ENCODE measurements at places on chromosomes 12 and 14. TPM values are rescaled to one million over a fixed set of nuclear protein-coding genes. Genes with fewer than 3 reads are reported as not detected.
A peak's percentile ranks its signal among the peaks of the same experiment; 100 is the strongest.

DNA sequence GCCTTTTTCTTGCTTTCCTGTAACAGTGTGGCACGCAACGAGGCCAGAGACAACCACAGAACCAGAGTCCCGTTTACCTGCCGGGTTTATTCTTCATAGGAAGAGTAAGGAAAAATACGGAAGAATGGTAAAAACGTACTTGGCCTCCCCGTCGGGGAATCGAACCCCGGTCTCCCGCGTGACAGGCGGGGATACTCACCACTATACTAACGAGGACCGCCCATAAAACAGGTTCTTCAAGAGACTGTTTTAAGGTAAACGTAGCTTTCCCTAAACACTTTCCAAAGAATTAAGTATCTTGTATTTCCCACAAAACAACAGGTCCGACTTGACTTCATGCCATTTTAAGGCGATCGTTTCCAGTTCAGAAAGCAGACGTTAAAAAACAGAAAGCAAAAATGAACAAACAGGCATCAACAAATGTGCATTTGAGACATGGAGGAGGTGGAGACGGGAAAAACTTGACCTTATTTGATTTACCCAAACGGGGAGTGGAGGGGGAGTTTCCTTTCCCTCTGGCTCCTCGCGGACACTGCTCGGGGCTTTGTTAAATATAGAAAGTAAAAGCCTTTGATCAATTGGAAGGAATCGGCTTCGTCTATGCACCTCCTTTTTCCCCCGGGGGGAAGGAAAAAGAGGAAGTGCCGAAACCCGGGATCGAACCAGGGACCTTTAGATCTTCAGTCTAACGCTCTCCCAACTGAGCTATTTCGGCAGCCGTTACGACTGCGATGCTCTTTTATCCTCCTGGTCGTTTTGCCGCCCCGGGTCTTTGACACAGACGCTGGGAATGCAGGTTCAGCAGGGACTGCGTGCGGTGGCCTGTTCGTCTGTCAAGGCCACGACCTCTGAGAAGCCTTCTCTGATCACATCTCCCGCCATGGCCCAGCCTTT is 13.0 kb upstream of the UBC start:
- peaks cover 7% of the 10 kb centered on the region for H3K27me3 ChIP-seq
- peak; percentile 91 for DNase-seq
- H3K4me3 ChIP-seq: peak overlapping the region; percentile 89
- H3K27ac ChIP-seq: peak overlapping the region; percentile 96
- peaks cover 37% of the 10 kb centered on the region for H3K4me1 ChIP-seq

ACVRL1 gene
- not detected for total RNA-seq

- peak overlapping the region; percentile 83 for H3K27ac ChIP-seq
- H3K27me3 ChIP-seq: peaks cover 7% of the 10 kb centered on the region
- peak overlapping the region; percentile 75 for H3K4me3 ChIP-seq
- no peak for DNase-seq
- H3K4me1 ChIP-seq: peaks cover 14% of the 10 kb centered on the region
- H3K36me3 ChIP-seq: peaks cover 5% of the 10 kb centered on the region
These were observed 952 bp downstream of the DRAM1 start for GRCh38 chr12:101878243-101878821.

DNA sequence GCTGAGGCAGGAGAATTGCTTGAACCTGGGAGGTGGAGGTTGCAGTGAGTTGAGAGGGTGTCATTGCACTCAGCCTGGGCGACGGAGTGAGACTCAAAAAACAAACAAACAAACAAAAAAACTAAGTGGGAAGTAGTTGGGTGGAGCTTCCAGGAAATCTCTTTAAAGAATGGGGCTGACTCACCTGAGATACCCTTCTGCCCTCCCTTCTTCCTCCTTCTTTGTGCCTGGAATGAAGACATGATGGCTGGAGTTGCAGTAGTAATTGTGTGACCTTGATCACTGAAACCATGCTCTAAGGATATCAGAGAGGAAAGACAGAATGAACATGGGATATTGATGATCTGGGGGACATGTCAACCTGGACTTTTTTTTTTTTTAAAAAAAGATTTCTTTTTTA is 87.6 kb upstream of the MED13L start:
- DNase-seq: no peak
- peaks cover 22% of the 10 kb centered on the region for H3K4me1 ChIP-seq
- H3K36me3 ChIP-seq: no peaks in the 10 kb centered on the region
- H3K4me3 ChIP-seq: no peak overlapping the region

DNA sequence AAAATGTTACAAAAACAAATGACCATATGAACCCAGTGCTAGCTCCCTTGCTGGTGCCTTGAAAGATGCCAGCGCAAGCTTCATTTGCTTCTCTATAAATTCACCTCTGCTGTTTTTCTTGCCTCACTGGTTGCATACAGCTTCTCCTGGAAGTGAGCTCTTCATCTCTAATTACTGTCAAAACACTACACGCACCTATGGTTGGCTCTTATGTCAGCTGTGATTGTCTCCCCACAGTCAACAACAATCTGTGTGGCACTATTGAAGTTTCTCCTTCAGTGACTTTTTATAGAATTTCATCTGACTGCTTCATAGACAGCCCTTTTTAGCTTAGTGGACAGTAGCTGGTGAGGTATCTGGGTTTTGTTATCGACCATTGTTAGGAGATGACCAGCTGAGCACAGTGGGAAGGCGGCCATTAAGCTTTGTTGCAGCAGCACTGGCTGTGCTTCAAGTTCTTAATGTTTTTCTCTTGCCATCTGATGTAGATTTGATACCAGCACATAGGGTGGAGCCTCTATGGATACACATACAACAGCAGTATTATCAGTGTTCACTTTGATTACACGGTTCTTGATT is 131.8 kb downstream of the KITLG start:
- no peaks in the 10 kb centered on the region for H3K36me3 ChIP-seq
- no peak overlapping the region for H3K4me3 ChIP-seq
- H3K27ac ChIP-seq: no peak overlapping the region
- no peak for DNase-seq
- H3K27me3 ChIP-seq: no peaks in the 10 kb centered on the region

DNA sequence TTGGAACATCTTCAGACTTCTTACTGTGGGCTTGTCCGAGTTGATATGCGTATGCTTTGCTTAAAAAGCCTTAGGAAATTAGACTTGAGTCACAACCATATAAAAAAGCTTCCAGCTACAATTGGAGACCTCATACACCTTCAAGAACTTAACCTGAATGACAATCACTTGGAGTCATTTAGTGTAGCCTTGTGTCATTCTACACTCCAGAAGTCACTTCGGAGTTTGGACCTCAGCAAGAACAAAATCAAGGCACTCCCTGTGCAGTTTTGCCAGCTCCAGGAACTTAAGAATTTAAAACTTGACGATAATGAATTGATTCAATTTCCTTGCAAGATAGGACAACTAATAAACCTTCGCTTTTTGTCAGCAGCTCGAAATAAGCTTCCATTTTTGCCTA is 8.8 kb downstream of the LRR1 start:
- peaks cover 38% of the 10 kb centered on the region for H3K36me3 ChIP-seq
- H3K4me3 ChIP-seq: no peak overlapping the region
- H3K27me3 ChIP-seq: no peaks in the 10 kb centered on the region
- no peak overlapping the region for H3K27ac ChIP-seq
- H3K4me1 ChIP-seq: peaks cover 18% of the 10 kb centered on the region
- no peak for DNase-seq

DNA sequence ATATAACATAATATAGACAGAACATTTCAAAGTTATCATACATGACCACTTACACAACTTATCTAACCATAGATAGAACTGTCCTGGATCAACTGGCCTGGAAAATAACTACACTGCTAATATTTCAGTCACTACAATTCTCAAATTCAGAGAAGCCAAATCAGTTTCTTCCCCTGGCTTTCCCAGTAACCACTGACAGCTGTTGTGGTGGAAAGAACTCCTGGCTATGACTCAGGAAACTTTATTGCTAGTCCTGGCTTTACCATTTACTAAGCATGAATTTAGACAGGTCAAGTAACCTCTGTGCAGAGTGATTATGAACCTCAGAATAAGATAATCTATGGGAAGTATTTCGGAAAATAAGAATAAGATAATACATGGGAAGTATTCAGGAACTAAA is 244.9 kb upstream of the DIO2 start:
- no peak overlapping the region for H3K4me3 ChIP-seq
- H3K27ac ChIP-seq: no peak overlapping the region
- H3K4me1 ChIP-seq: no peaks in the 10 kb centered on the region
- H3K27me3 ChIP-seq: no peaks in the 10 kb centered on the region
- no peak for DNase-seq

- no peak overlapping the region for H3K27ac ChIP-seq
- H3K36me3 ChIP-seq: no peaks in the 10 kb centered on the region
- H3K4me3 ChIP-seq: no peak overlapping the region
- no peaks in the 10 kb centered on the region for H3K4me1 ChIP-seq
- DNase-seq: no peak
- peaks cover 21% of the 10 kb centered on the region for H3K27me3 ChIP-seq
These were observed 170.1 kb upstream of the FKBP4 start for GRCh38 chr12:2624543-2625288.

- no peak overlapping the region for H3K27ac ChIP-seq
- H3K4me3 ChIP-seq: no peak overlapping the region
These were observed 74.6 kb upstream of the MYL2 start for GRCh38 chr12:110995016-110995415.

DNA sequence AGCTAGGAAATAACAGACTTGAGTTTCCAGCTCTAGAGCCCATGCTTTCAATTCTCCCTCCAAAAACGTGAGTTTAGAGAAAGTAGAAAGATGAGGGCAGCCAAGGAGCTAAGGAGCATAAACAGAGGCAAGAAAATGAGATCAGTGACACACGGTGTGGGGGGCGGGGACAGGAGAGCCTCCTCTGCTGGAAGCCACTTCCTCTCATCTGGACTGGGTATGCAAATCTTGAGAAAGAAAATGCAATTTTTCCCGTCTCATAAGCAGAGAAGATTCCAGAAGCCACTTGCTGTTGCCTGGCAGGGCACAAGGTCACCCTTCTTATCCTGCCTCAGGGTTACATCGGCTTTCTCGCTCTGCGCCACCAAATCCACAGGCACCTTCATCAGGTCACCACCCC is 6.0 kb downstream of the OR10P1 start:
- H3K36me3 ChIP-seq: no peaks in the 10 kb centered on the region
- no peak overlapping the region for H3K27ac ChIP-seq
- peak; percentile 37 for DNase-seq
- H3K4me3 ChIP-seq: no peak overlapping the region

BEGAIN gene
- 0.10 TPM for total RNA-seq

GRCh38 chr12:59396519-59396918 is 199.3 kb upstream of the SLC16A7 start:
- no peaks in the 10 kb centered on the region for H3K36me3 ChIP-seq
- H3K4me3 ChIP-seq: no peak overlapping the region
- H3K27ac ChIP-seq: no peak overlapping the region
- no peaks in the 10 kb centered on the region for H3K4me1 ChIP-seq

- H3K4me3 ChIP-seq: no peak overlapping the region
- H3K27ac ChIP-seq: no peak overlapping the region
- H3K4me1 ChIP-seq: peaks cover 34% of the 10 kb centered on the region
- no peaks in the 10 kb centered on the region for H3K27me3 ChIP-seq
These were observed 98.9 kb downstream of the PLXNC1 start for GRCh38 chr12:94247246-94247645.

GRCh38 chr12:103462675-103463074 is 33.1 kb downstream of the C12orf42 start:
- H3K27ac ChIP-seq: no peak overlapping the region
- H3K4me3 ChIP-seq: no peak overlapping the region
- H3K36me3 ChIP-seq: no peaks in the 10 kb centered on the region
- DNase-seq: no peak
- no peaks in the 10 kb centered on the region for H3K27me3 ChIP-seq

GRCh38 chr12:89781946-89782550 is 73.4 kb upstream of the ATP2B1 start:
- H3K27ac ChIP-seq: no peak overlapping the region
- no peak overlapping the region for H3K4me3 ChIP-seq
- no peak for DNase-seq
- no peaks in the 10 kb centered on the region for H3K36me3 ChIP-seq
- H3K27me3 ChIP-seq: no peaks in the 10 kb centered on the region

DHRS2 gene
- total RNA-seq: 0.50 TPM

GRCh38 chr12:55057481-55057880 is 37.7 kb downstream of the NEUROD4 start:
- H3K36me3 ChIP-seq: no peaks in the 10 kb centered on the region
- H3K4me1 ChIP-seq: peaks cover 10% of the 10 kb centered on the region
- H3K27me3 ChIP-seq: peaks cover 4% of the 10 kb centered on the region
- DNase-seq: no peak
- H3K27ac ChIP-seq: no peak overlapping the region
- no peak overlapping the region for H3K4me3 ChIP-seq

DNA sequence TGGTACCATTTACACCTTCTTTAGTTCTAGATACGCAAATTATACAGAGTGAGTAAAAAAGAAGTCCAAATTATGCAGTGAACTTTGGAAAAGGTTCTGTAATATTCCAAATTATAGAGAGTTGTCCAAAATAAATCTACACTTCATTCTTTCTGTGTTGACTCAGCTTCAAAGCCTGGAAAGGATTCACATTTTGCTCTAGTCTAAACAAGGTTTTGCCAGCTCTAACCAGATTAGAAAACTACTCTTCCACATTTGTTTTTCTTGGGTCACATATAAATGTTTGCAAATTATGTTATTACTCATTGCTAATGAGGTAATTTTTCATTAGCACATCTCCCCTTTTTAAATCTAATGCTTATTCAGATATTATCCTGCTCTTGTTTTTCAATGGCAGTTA is 1562.4 kb upstream of the SEL1L start:
- H3K27me3 ChIP-seq: no peaks in the 10 kb centered on the region
- H3K4me1 ChIP-seq: no peaks in the 10 kb centered on the region
- H3K36me3 ChIP-seq: no peaks in the 10 kb centered on the region
- DNase-seq: no peak

GRCh38 chr12:98360401-98360800 is 155.0 kb upstream of the TMPO start:
- peaks cover 32% of the 10 kb centered on the region for H3K27me3 ChIP-seq
- DNase-seq: no peak
- no peak overlapping the region for H3K4me3 ChIP-seq
- no peak overlapping the region for H3K27ac ChIP-seq

DNA sequence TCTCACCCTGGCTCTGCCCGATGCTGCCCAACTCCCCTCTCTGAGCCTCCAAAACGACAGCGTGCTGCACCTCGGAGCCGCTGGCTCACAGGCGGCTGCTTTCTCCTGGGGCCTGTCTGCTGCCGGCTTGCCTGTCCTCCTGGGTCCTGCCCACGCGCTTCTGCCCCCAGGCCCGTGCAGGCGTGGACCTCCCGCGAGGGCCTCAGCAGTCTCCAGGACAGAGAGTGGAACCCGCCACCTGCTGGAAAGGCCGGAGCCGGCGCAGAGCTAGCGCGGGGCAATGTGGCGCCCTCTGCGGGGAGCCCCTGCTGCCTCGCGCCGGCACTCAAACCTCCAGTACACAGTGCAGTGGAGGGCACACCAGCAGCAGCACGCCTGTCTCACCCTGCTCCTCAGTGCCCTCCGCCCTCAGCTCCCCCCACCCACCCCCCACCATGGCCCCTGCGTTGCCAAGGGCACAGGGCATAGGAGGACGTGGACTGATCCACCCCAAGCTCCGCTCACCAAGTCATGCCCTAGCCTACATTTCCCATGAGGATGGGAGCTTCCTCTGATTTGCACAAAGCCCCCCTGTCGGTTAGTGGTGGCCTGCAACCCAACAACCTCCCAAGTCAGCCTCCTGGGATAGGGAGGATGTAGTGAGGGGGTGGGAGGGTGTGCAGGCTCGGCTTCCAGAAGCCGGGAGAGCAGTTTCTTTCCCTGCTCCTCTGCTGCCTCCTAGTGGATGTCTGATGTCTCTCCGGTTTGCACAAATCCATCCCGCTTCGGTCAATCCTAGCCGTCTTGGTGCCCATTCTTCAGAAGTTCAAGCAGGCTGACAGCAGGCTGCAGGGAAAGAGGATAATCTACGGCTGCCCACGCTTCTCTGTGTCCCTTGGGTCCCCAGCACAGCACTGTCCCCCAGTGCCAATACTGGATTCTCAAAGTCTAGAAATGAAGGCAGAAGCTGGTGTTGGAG is 25.2 kb downstream of the KRT8 start:
- H3K4me1 ChIP-seq: peaks cover 10% of the 10 kb centered on the region
- no peaks in the 10 kb centered on the region for H3K36me3 ChIP-seq
- no peak overlapping the region for H3K27ac ChIP-seq
- DNase-seq: peak; percentile 75
- peaks cover 6% of the 10 kb centered on the region for H3K27me3 ChIP-seq
